ENCODE measurements at places on chromosomes 12 and 14.

DNA sequence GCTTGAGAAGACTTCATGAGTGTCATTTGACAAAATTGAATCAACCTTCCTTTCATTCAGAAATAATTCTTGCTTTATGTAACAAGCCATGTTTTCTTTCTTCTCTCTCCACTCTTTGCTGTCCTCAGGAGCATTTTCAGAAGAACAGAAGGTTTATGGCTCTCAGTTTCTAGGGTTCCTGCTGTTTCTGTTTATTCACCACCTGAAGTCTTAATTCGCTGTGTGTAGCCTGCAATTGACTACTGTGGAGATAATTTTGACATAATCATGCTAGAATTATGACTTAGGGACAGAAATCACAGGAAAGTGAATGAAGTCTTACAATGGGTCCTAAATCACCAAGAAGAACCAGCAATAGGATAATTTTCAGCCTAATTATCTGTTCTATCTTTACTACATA is 7.2 kb upstream of the PLEKHG7 start:
- no peak for DNase-seq

DNA sequence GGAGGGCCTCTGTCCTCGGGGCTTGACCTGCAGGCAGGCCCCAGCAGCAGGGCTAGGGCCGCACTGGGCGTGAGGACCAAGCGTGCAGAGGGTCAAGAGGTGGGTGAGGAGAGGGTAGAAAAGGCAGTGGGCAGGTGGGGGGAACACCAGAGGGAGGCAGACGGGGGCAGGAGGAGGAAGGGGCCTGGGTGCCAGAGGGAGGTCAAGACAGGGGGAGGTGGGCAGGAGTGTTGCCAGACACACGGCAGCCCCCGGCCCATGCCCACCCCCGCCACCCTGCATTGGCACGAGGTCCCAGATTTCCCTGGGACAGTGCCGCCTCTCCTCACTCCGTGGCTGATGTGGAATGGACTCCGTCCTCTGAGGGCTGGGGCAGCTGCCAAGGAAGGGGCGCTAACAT is 8.2 kb downstream of the TMEM121 start:
- no peak for DNase-seq

DNA sequence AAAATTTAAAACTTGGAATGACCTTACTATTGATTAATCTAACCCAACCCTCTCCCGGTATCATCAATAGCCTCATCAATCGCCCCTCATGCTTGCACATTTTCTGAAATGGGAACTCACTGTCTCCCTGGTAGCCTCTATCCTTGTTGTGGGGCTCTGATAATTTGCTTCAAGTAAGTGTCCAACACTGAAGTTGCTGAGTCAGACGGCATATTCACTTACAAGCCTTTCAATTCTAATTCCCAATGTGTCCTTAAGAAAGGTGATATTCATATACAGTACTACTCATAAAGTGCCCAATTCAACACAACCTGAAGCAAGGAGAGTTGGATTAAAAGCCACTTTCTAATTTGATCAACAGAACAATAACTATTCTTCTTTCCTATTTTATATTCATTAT is 1146.1 kb upstream of the TMEM132C start:
- no peak for DNase-seq

DNA sequence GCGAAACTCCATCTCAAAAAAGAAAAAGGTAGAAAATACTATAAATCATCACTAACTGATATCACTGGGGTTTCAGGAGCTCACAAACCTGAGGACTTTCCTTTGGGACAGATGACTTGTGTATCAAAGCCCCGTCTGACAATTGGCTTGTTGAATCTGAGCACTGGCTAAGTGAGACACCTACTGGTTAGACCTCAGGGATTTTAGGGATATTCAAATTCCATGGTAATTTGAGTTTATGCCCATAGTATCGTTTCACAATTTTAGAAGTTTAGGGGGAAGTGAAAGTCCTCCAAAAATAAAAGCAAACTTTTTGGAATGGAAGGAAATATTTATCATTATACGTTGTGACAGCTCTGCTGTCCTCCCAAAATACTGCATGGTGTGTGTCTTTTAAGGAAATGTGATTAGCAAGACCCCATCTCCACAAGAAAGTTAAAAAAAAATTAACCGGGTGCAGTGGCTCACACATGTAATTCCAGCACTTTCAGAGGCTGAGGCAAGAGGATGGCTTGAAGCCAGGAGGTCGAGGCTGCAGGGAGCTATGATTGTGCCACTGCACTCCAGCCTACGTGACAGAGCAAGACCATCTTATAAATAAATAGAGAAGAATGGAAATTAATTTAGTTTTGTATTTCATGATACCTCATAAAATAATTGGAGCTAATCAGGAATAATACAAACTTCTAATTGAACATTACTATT is 49.2 kb downstream of the FBXL14 start:
- DNase-seq, result no peak

GRCh38 chr12:92506891-92507290 is 195.9 kb upstream of the PLEKHG7 start:
- no peak for DNase-seq

DNA sequence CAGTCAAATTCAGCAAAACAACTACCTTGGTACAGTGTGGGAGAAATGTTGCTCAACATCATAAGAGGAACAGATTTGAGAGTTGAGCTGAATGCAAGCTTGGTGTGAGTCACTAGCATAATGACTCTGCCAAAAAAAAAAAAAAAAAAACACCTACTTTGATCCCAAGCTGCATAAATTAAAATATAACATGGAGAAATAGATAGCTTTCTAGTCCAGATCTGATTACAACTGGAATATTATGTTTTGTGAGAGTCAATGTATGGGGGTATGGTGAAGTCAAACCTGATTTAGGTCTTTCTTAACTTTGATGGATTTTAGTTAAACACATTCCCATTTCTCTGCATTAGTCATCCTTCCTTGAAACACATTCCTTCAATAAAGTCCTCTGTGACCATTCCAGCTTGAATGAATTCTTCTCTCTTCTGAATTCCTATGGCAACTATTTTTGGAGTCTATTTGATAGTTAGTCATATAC is 188.1 kb downstream of the SLC5A8 start:
- no peak for DNase-seq

All from stimulated activated CD4-positive, alpha-beta T cell treated with anti-CD3 and anti-CD28 coated beads, Interleukin-12 subunit alpha, Interleukin-12 subunit beta, amount 100 ng/mL, for 48 hours (primary cell).